ENCODE measurements at places on chromosomes 1 and 21. TPM values are rescaled to one million over a fixed set of nuclear protein-coding genes. Genes with fewer than 3 reads are reported as not detected.
A peak's percentile ranks its signal among the peaks of the same experiment; 100 is the strongest.

DNA sequence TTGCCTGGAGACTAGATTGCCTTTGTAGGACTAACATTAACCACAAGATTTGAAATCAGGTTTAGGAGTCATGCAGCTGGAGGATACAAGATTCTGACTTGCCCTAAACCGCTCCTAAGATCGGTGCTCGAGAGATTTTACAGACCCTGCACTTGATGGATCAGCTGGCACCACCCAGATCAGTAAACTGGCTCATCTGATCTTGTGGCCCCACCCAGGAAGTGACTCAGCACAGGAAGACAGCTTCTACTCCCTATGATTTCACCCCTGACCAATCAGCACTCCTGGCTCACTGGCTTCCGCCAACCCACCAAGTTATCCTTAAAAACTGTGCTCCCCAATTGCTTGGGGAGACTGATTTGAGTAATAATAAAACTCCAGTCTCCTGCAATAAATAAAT, 876 bp upstream of the CATSPERE start:
- H3K27me3 ChIP-seq = no peaks in the 10 kb centered on the region
- H3K4me3 ChIP-seq = no peak overlapping the region
- H3K36me3 ChIP-seq = no peaks in the 10 kb centered on the region

BGLAP gene
- total RNA-seq = not detected

DNA sequence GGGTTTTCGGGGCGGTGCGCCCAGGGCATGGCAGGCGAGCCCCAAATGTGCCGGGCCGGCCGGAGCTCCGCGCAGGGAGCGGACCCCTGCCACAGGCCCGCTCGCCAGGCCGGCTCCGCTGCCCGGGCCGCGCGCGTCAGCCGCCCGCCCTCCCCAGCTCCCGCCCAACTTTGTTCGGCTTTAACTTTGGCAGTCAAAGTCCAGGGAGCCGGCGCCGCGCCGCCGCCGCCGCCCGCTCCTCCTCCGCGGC, 488 bp downstream of the SLC35D1 start:
- no peaks in the 10 kb centered on the region for H3K27me3 ChIP-seq
- no peak for DNase-seq
- peaks cover 35% of the 10 kb centered on the region for H3K36me3 ChIP-seq
- H3K4me3 ChIP-seq = peak overlapping the region; percentile 81

GRCh38 chr1:116330846-116331245, 42.2 kb upstream of the ATP1A1 start:
- no peak for DNase-seq
- H3K27me3 ChIP-seq = 0 out of 2 replicates have a peak, but pooled peaks cover 7% of the 10 kb centered on the region
- H3K36me3 ChIP-seq = no peaks in the 10 kb centered on the region
- no peak overlapping the region for H3K27ac ChIP-seq

DNA sequence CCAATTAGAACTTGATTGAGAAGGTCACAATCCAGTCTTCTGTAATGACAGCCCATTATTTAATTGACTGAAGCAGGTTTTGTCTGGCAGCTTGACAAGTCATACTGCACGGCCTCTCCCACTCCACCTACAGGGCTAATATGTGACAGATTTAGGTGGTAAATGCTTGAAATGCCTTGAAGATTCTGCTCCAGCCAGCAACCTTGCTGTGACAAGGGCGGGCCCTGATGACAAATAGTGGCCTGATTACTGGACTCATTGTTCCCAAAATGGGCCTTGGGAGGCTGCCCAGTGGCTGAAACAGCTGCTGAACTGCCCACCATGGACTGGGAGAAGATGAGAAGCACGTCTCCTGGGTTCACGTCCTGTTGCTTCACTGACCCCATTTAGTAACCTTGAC, 30.0 kb upstream of the CRNN start:
- no peak overlapping the region for H3K27ac ChIP-seq
- H3K27me3 ChIP-seq = no peaks in the 10 kb centered on the region
- no peaks in the 10 kb centered on the region for H3K36me3 ChIP-seq
- no peak for DNase-seq
- H3K4me1 ChIP-seq = peaks cover 50% of the 10 kb centered on the region

CD55 gene
- total RNA-seq = 59.5 TPM

Data from SJSA1 (cell line).